Ureter (tissue), 1 donor: ENCODE measurements at places on chromosomes 6 and 20. TPM values are rescaled to one million over a fixed set of nuclear protein-coding genes. Genes with fewer than 3 reads are reported as not detected.

ENPP3 gene
- 1.1 TPM for total RNA-seq

FUCA2 gene
- total RNA-seq, result 60.7 TPM

TENT5A gene
- total RNA-seq, result 21.6 TPM

C6orf163 gene
- total RNA-seq, result 7.7 TPM

GUCA1A gene
- total RNA-seq, result not detected

ZSCAN23 gene
- total RNA-seq, result 11.2 TPM

CAGE1 gene
- not detected for total RNA-seq

TMEM170B gene
- 2.9 TPM for total RNA-seq

TMEM200A gene
- total RNA-seq, result 4.5 TPM

TUBE1 gene
- 40.5 TPM for total RNA-seq

MYB gene
- 0.89 TPM for total RNA-seq

RNF8 gene
- 15.2 TPM for total RNA-seq

RNF182 gene
- total RNA-seq, result 0.89 TPM

OTOR gene
- not detected for total RNA-seq

DUSP15 gene
- 4.7 TPM for total RNA-seq

CDH26 gene
- 31.0 TPM for total RNA-seq

PRDM13 gene
- not detected for total RNA-seq

COL9A3 gene
- 5.1 TPM for total RNA-seq

LAMA4 gene
- total RNA-seq, result 54.7 TPM

TCF15 gene
- 0.65 TPM for total RNA-seq

PGC gene
- not detected for total RNA-seq

SLPI gene
- 301 TPM for total RNA-seq

SLC52A3 gene
- total RNA-seq, result 19.1 TPM

NRN1 gene
- 7.3 TPM for total RNA-seq

SLA2 gene
- total RNA-seq, result 1.5 TPM

HLA-DQA2 gene
- total RNA-seq, result 5.7 TPM

ZKSCAN3 gene
- 8.7 TPM for total RNA-seq

BMP2 gene
- 11.6 TPM for total RNA-seq

EFCAB8 gene
- total RNA-seq, result 1.0 TPM

OPRM1 gene
- total RNA-seq, result not detected

SPTLC3 gene
- 26.4 TPM for total RNA-seq

DDX39B gene
- total RNA-seq, result 368 TPM

RIPOR3 gene
- 5.0 TPM for total RNA-seq

ATP9A gene
- total RNA-seq, result 64.5 TPM

EMILIN3 gene
- 2.0 TPM for total RNA-seq

APOBEC2 gene
- total RNA-seq, result 0.57 TPM

BNIP5 gene
- total RNA-seq, result not detected

ATP6V1G2 gene
- 0.65 TPM for total RNA-seq

TPD52L1 gene
- 54.8 TPM for total RNA-seq

XKR7 gene
- total RNA-seq, result 0.05 TPM

COL9A1 gene
- 0.47 TPM for total RNA-seq

VSX1 gene
- total RNA-seq, result not detected

GPLD1 gene
- total RNA-seq, result 6.2 TPM

OR2H2 gene
- total RNA-seq, result not detected

GATA5 gene
- 4.1 TPM for total RNA-seq

MLN gene
- total RNA-seq, result not detected
